ENCODE measurements at places on chromosomes 3 and 15.
A peak's percentile ranks its signal among the peaks of the same experiment; 100 is the strongest.

DNA sequence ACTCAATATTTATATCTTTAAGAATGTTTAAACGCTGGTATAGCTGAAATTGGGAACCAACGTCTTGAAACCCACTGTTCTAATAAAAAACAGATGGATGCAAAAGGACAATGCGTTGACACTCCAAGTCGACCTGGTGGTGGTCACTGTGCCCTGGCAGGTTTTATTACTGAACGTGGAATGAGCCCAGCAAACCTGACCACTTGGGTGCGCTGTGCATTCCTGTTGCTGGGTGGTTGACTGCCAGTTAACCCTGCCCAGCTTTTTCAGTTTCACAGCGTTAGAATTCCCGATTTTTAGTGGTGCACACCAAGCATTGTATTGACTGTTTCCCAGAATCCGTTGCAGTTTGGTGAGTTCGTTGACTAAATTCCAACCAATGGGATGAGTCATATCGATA is 384.4 kb downstream of the OCA2 start:
- no peak for DNase-seq

DNA sequence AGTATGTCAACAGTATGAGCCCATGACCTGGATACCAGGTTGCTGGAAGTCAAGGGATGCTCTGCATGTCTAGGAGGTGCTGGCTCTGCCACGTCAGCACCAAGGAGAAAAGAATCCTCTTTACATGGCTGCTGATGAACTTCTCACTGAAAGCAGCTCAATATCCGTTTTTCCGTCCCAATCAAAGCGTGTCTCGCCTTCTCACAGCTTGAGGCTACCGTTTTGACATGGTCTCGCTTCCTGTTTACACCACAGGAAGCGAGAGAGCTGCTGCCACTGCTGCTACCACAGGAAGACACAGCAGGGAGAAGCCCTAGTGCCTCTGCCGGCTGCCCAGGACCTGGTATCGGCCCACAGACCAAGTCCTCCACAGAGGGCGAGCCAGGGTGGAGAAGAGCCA is 27.3 kb downstream of the STARD5 start:
- peak; percentile 63 for DNase-seq

GRCh38 chr15:40595773-40596172 is 1.7 kb downstream of the KNL1 start:
- no peak for DNase-seq

- no peak for DNase-seq
Measured at GRCh38 chr3:127384717-127385539, 97.1 kb upstream of the PRR20G start.

- peak; percentile 29 for DNase-seq
Measured at GRCh38 chr15:67882487-67883233, 42.8 kb upstream of the RNU6-1 start.

GRCh38 chr15:64011736-64012135 is 34.5 kb downstream of the DAPK2 start:
- DNase-seq, result no peak

DNA sequence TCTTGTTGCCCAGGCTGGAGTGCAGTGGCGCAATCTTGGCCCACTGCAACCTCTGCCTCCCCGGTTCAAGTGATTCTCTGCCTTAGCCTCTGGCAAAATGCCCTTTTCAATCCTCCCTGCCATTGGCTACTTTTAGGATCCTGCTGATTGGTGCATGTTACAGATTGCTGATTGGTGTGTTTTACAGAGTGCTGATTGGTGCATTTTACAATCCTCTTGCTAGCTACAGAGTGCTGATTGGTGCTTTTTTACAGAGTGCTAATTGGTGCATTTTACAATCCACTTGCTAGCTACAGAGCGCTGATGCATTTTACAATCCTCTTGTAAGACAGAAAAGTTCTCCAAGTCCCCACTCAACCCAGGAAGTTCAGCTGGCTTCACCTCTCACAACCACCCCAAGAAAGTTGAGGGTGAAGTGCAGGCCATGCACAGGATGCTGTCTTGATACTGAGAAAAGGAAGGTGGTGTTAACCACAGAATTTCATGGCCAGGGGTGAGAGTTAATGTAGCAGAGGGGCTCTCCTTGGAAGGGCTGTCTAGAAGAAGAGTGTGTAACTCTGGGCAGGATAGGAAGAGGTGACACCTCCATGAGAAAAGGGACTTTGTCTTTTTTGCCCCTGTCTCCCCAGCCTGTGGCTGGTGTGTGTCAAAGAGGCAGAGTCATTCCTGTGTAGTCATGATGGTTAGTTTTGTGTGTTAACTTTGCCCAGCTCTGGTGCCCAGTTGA is 145.9 kb downstream of the APBA2 start:
- DNase-seq, result no peak

DNA sequence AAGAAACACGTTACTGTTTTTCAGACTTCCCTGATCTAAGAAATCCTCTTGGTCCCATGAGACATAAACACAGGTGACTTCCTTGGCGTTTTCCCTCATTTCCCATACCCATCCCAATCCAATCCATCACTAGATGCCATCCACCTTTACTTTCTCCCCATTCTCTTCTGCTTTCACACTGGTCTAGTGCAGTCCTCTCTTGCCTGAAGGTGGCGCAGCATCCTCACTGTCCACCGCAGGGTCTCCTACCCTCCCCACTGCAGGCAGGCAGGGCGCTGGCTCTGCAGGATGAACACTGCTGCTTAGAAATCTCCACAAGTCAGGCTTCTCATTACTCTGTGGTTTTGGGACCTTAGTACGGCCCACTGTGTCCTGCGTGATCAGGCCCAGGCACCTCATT is 58.2 kb downstream of the RAB7A start:
- DNase-seq, result peak; percentile 64

DNA sequence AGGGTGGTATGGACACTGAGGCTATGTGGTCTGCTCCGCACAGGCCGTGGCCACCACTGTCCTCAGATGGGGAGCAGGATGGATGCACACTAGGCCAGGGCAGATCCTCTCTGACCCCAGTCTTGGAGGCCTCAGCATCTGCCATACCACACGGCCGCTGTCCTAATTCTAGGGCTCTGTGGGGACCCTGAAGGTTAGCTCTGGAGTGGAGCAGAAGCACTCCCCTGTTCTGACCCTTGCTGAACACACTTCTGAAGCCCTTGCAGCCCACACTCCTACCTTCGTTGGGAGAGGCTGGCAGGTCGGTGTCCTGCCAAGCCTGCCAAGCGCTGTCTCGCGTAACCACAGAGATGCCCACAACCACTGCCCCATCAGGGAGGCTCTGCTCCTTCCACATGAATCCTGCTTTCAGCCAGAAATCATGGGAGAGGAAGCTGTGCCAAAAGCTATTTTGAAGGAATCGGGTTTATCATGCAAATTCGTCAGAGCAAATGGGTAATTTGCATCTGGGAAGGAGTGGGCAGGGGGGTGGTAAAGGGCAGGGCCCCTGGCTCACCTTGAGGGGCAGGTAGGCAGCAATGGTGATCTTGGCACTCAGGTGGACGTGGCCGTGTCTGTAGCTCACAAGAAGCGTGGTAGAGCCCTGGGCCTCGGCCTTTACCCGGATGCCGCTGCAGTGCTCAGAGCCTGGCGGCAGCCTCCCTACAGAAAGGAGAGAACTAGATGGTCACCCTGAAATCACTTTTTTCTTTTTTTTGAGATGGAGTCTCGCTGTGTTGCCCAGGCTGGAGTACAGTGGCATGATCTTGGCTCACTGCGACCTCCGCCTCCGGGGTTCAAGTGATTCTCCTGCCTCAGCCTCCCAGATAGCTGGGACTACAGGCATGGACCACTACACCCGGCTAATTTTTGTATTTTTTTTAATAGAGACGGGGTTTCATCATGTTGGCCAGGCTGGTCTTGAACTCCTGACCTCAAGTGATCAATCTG is 54.4 kb downstream of the NUP210 start:
- DNase-seq, result no peak

GRCh38 chr15:100204771-100205170 is 137.0 kb downstream of the ADAMTS17 start:
- DNase-seq, result no peak

- peak; percentile 64 for DNase-seq
Measured at GRCh38 chr15:82045179-82045891, 483 bp downstream of the MEX3B start.

DNA sequence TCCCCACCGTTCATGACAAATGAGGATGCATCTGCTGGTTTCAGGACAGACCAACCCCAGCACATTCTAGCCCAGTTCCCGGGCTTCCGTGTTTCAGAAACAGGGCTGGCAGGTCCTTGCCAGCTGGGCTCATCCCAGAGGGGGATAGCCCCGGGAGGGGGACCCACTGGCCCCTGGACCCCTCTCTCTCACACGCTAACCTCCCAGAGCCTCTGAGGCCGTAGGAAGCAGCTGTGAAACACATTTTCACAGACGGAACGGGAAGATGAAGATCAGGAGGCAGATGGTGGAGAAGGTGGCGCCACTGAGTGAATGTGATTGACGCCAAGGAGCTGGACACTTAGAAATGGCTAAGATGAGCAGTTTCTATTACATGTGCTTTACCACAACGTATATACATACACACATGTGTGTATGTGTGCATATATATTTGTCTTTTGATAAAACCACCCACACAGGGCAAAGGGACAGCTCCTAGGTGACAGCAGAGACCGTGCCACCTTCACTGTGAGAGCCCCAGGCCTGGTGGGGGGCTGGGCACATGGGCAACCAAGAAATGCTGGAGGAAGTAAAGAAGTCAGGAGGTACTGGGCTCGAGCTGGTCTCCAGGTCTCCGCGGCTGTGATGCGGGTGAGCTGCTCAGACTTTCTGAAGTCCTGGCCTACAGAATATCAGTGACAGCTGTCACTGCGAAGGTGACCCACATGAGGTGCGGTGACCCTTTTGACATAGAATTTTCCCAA is 168.6 kb upstream of the IQSEC1 start:
- DNase-seq, result no peak

DNA sequence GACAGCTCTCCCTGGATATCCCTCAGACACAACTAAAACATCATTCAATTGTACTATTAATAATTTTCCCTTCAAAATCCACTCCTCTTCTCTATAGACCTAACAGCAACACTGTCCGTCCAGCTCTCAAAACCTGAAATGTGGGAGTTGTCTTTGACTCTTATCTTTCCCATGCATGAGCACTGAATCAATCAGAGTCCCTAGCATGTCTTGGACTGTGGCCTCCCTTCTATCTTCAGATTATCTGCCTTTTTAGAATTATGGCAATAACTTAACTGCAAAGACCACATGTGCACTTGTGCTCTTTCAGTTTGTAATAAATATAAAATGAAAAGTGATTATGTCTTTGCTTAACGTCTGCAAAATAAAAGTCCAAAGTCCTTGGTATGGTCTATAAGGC is 107.0 kb downstream of the UBE3A start:
- DNase-seq, result no peak

GRCh38 chr3:142000325-142000870 is 124.0 kb downstream of the ATP1B3 start:
- no peak for DNase-seq

GRCh38 chr3:72092778-72093177 is 307.8 kb upstream of the PROK2 start:
- no peak for DNase-seq

- peak; percentile 81 for DNase-seq
Measured at GRCh38 chr15:91882858-91883586, 29.5 kb downstream of the SLCO3A1 start.

DNA sequence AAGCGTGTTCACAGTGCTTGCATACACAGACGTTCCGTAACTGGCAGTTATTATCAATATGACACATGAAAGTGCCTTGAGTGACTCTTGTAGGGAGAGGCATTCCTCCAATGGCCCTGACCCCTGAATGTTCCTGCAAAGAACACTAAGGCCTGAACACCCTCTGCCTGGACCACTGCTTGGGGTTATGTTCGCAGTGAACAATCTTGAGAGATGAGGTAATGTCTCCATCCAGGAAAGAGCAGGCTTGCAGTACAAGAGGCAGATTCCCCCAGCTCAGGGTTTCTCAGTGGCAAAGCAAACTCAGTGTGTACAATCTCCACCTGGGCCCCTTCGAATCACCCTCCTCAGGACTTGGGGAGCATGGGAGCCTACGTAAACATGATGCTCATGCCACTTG is 324.6 kb downstream of the MAGI1 start:
- DNase-seq, result no peak

- DNase-seq, result peak; percentile 30
Measured at GRCh38 chr3:187212705-187213104, 15.4 kb downstream of the RTP1 start.

DNA sequence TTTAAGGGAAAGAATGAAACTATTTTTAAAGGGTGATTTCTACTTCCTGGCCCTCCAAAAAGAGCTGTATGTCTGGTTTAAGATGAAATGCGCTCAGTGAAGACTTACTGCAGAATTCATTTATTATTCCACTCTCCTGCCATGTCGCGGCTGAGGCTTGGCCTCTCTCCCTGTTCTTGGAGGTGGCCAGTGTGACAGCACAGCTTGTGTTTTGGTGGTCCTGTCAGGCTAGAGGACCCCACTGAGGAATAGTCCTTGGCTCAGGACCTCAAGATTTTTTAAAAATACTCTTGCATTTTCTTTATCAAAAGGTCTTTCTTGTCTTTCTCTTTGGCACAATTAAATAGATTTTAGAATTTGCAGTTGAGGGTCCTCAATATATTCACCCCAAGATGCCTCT is 384.4 kb downstream of the LRTM1 start:
- no peak for DNase-seq

DNA sequence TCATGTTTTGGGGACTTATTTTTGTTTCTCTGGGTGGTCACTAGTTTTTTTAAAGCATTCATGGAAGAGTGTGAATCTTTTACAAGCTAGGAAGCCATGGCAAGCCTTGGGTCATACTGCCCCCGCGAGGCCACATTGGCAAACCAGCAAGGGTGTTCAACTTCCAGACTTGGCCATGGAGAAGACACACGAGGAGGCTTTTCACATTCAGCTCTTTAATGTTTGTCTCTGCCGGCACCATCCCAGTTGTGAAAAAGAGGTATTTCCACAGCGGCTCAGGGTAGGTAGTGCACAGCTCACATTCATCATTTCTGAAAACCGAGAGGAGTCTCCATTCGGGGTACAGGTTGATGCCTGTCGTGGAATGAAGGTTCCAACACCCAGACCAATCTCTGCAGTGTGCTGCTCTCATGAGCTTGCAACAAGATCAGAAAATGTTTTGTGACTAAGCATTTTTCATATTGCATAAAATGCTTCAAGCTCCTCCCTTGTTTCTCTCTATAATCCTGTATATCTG is 7.7 kb downstream of the CCR5 start:
- DNase-seq, result peak; percentile 57

- DNase-seq, result no peak
Measured at GRCh38 chr3:187085933-187086332, 53.4 kb downstream of the RPL39L start.

DNA sequence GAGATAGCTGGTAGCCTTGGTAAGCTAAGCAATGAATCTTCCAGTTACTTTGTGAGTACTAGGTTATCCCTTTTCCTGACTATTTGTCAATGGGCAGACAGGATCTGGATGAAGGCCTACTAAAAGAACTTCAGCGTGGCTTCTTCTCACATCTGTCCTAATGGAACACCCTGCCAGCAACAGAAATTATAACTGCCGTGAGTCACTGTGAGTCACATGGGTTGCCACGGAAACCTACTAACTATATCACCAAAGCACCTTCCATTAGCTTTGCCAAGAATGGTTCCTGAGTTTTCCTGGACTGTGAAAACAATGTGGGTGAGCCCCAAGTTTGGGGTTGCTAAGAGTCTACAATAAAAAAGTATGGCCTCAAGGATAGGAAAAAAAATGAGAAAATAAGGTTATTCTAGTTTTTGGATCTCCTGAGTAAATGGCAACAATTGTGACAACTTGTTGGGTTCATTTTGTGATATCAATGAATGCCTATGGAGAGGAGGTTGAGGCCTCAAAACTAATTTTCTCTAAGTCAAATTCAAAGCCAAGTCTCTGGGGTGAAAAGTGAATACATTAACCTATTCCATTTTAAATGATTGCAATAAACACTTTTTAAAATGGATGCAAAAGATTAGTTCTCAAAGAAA is 195.1 kb upstream of the ICE2 start:
- DNase-seq, result no peak
